Dermis microvascular lymphatic vessel endothelial cell (primary cell): ENCODE measurements at places on chromosomes 6 and 20.

DNA sequence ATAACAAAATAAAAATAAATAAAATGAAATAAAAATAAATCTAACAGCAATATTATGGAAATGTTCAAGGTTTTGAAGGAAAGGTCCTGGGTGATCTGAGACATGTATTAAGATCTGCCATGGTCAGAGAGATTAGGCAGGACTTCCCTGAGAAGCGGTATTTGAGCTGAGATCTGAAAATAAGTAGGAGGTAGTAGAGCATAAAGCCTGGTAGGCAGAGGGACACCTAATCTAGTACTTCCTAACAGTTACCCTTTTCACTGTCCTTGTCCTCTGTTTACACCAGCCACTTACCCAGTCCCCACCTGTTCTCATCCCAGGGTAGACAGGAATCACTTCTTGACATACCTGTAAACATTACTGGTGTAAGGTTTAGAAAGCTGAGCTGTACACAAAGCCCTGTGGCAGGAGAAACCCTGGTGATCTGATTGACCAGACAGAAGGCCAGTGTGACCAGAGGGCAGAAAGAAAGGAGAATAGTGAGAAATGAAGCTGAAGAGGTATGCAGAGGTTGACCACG, 8.3 kb upstream of the ZNF318 start:
- no peak for DNase-seq

DNA sequence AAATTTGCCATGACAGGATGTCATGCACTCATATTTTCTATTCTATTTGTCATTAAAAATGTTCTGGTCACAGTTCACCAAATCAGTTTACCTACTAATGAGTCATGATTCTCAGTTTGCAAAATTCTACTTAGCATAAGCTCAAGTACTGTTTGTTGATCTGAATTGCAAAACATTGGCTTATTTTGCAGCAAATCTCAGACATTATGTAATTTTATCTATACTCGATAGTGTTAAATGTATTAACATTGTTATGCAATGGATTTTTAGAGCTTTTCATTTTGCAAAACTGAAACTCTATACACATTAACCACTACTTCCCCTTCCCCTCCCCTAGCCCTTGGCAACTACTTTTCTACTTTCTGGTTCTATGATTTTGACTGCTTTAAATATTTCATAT, 213.8 kb upstream of the ZFP64 start:
- DNase-seq = no peak

- DNase-seq = peak; percentile 48
Observed at GRCh38 chr20:15642109-15642508, 931.1 kb downstream of the KIF16B start.

DNA sequence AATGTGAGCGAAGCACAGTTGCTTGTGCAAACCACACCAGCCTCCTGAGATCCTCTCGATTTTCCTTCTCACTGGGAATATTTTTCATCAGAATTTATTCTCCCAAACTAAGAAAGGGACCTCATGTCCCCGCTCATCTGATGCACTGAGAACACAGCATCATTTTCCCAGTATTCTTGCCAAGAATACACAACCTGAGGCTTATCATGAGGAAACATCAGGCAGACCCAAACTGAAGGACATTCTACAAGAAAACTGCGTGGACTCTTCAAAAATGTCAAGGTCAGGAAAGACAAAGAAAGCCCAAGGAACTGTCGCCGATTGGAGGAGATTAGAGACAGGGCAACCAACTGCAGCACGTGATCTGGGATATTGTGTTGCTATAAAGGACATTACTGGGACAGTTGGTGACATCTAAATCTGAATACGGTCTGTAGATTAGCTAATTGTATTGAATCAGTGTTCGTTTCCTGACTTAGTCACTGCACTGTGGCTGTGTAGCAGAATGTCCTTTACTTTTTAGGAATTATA, 72.3 kb downstream of the SNX5 start:
- DNase-seq = no peak

GRCh38 chr6:31829633-31830283, 2.2 kb downstream of the HSPA1B start:
- peak; percentile 60 for DNase-seq
